ENCODE measurements at places on chromosomes 3 and 15.

GRCh38 chr3:48397767-48398681, 26.0 kb downstream of the FBXW12 start:
- DNase-seq = no peak

- DNase-seq = no peak
Observed at GRCh38 chr15:40428185-40428584, 12.6 kb upstream of the BAHD1 start.

GRCh38 chr3:194313560-194314387, 37.4 kb downstream of the CPN2 start:
- no peak for DNase-seq

DNA sequence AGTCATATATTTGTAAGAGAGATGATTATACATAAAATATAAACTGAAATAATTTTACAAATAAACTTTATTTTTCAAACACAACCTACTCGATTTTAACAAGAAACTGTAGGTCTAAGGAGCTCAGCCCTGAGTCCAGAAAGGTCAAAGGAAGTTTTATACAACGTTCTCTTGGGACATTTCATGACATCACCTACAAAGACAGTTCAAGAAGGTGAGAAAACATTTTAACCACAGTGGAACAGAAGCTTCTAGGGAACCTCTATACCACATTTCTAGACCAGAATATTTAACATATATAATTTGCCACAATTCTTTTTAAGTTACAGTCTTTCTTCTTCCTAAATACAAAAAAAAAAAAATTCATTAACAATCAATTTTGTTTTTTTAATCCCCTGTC, 40.1 kb downstream of the CBLB start:
- no peak for DNase-seq

- no peak for DNase-seq
Observed at GRCh38 chr3:141941093-141941492, 64.7 kb downstream of the ATP1B3 start.

Measured in cortex of kidney (tissue), 1 donor.